ENCODE measurements at places on chromosomes 5 and 9.

DNA sequence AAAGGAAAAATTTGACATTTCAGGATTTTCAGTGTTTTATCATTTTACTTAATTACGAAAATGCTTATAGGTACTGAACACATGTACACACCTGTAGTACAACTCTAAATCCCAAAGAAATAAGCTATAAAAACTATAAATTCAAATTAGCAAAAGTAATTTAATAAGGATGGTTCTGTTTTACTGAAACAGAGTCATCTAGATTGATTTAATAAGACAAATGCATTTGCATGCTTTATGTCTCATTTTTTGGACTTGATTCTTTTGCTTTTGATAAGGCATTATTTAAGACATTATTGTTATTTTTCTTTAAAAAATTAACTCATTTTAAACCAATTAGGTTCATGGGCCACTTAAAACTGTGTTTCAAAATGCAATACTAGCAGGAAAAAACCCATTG lies 201.2 kb downstream of the PIK3R1 start:
- no peak for DNase-seq

- no peak for DNase-seq
These were observed 55.6 kb upstream of the COL5A1 start for GRCh38 chr9:134585746-134586706.

- DNase-seq, result no peak
These were observed 496.1 kb downstream of the NFIB start for GRCh38 chr9:13817754-13818278.

- no peak for DNase-seq
These were observed 361.1 kb upstream of the NUDT12 start for GRCh38 chr5:103923616-103924168.

- DNase-seq, result no peak
These were observed 69.4 kb upstream of the GAS1 start for GRCh38 chr9:87016681-87017080.

- no peak for DNase-seq
These were observed 179.1 kb upstream of the FBXL7 start for GRCh38 chr5:15320871-15321270.

DNA sequence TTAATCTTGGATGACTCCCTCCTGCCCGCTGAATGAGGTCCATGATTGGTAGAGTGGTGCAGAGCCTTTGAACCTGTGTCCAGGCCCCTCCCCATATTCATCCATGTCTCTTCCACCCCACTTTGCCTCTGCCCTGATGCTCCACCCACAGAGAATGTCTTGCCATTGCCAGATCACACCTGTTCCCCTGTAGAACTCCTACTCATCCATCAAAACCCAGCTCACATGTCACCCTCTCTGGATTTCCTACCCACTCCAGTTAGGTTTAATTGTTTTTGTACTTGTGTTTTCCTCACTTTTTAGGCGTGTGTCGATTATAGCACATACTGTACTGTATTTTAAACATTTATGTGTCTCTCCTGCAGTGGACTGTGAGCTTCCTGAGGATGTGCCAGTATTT lies 107.0 kb upstream of the CTSL start:
- DNase-seq, result no peak

DNA sequence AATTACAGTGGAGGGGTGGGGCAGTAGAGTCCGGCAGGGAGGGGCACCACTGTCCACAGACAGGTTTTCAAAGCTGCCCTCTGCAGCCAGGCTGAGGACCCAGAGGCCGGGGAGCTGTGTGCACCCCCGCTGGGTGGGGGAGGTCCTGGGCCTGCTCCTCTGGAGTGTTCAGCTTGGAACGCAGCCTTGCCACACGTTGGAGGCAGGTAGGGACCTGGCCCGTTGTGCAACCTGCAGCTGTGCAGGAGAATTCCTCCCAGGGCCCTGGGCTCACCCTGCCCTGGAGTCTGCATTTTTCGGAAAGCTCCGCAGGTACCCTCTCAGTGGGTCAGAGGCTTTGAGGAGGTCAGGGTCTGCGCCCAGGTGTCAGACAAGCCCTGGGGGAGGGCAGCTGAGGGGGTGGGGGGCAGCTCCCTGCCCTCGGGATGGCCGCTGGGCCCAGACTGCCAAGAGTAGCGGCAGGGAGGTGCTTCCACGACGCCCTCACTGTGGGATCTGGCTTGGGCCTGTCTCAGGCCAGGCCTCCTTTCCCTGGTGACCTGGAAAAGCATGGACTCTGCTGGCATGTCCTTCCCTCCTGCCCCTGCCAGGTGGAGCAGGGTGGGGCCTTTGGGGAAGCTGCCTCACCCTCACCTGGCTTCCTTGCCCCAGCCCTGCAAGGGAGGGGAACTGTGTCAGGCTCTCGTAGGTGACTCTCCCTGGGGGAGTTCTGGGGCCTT lies 29.5 kb downstream of the RXRA start:
- no peak for DNase-seq

DNA sequence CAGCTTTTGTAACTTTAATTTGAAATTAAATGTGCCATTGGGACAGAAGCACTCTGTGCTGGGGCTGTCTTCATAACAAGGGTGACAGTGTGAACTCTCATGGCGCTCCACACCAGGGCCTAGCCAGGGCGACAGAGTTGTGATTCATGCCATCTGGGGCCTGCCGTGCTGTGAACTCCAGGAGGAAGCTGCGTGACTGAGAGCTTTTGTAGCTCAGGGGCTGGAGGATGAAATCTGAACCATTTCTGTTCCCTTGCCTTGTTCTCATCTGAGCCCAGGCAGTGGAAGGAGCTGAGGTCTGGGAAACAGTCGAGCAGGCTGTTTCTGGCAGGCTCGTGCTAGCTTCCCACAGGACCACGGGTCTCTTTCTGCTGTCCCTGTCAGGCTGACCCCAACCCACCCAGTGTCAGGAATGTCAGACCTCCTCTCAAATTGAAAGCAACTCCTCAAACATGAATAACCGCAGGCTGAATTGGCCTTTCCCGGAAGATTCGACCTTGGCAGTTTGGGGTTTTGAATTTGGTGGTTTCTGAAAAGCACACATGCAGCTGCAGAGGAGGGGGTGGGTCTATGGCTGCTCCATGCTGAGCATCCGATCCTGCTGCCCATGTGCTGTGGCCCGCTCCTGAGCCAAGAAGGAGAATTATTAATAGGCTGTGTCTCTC lies 69.2 kb upstream of the RPS23 start:
- no peak for DNase-seq

DNA sequence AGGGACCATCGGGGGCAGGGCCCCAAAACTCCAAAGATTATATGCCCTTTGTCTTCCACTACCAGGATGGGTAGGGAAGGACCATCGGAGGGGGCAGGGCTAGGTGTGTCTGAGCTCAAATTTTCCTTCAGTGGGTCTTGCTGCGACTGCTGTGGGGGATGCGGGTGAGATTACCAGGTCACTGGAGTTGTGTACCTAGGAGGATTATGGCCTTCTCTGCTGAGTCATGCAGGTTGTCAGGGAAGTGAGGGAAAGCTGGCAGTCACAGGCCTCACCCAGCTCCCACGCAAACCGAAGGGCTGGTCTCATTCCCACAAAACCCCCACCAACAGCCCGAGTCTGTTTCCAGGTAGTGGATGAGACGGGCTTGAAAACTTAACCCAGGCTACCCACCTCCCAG lies 489.4 kb downstream of the ZNF608 start:
- no peak for DNase-seq

DNA sequence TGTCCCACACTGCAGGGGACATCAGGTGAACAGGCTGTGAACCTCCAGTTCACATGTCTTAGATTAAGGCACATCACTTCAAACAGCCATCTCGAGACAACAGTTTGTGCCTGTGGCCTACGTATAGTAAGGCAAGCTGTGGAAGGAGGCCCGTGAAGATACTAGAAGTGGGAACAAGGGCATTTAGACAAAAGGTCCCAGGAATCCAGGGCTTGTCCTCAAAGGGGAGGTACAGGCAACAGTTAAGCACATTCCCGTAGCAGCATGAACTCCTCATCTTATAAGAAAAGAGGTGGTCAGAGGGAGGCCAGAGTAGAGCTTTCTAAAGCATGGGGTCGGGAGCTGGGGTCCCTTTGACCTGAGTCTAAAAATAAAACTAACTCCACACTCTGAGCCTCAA lies 122.5 kb upstream of the TRPM3 start:
- no peak for DNase-seq

GRCh38 chr5:34539183-34539582 lies 116.9 kb upstream of the RAI14 start:
- no peak for DNase-seq

DNA sequence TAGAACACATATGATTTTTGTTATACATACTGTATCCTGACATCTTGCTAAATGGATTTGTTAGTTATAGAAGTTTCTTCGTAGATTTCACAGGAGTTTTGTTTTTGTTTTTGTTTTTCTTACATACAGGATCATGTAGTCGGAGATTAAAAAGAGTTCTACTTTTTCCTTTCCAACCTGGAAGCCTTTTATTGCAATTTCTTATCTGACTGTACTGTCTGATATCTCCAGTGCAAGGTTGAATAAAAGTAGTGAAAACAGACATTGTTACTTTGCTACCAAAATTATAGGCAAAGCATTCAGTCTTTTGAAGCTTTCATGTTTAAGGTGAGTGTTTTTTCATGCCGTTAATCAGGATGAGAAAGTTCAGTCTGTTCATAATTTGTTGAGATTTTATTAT lies 117.4 kb upstream of the PRSS3 start:
- DNase-seq, result no peak

DNA sequence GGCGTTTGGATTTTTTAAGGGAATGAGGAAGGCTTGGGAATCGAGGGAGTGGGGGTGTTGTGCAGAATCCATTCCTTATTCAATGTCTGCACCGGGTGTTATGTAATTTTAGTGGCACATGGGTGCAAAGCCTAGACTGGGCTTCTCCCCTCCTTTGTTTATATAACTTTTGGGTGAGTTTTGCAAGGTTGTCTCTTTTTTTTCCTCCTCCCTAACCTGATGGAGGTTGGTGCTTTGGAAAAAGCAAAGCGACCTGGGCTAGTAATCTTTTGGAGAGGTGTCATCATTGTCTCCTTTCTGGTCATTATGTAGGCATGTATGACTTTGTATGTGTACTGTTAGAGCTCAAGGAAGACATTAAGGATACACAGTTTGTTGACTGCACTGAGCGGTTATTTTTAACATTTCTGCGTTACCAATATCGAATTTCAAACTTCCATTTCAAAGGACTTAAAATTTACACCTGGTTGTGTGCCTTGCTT lies 3.1 kb downstream of the SMARCA2 start:
- no peak for DNase-seq

- DNase-seq, result no peak
These were observed 57.7 kb downstream of the LMX1B start for GRCh38 chr9:126671381-126671831.

DNA sequence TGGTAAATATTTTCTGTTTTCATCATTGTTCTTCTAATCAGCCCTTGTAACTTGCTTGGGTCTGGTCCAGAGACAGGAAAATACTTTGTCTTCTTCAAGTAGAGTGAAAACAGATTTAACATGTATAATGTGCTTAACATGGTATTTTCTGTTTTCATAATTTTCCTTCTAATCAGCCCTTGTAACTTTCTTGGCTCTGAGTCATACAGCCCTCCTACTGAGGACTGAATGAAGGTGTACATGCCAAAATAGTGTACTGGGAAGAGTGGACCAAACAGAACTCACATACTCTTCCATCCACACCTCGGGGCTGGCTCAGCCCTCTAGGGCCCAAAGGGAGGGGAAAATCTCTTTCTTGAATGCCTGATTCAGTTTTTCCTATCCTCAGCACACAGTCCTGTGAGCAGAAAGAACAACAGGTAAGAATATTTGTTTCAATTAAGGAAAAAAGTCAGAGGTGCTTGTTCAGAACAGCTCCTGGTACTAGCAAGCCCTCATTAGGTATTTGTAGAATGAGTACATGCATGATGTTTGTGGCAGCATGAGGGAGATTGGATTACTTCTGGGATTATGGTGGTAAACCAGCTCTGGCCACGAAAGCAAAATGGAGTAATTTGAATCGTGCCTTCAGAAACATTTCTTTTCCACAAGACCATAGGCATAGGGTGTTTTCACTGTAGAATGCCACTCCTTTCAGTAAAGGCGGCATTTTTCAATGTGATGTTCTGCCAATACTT lies 24.2 kb upstream of the MACIR start:
- DNase-seq, result no peak

- no peak for DNase-seq
These were observed 449.1 kb downstream of the PSAT1 start for GRCh38 chr9:78746010-78746409.

- no peak for DNase-seq
These were observed 17.6 kb downstream of the DMRT3 start for GRCh38 chr9:994005-994404.

- DNase-seq, result no peak
These were observed 1805.1 kb upstream of the WWC1 start for GRCh38 chr5:166486348-166486747.

DNA sequence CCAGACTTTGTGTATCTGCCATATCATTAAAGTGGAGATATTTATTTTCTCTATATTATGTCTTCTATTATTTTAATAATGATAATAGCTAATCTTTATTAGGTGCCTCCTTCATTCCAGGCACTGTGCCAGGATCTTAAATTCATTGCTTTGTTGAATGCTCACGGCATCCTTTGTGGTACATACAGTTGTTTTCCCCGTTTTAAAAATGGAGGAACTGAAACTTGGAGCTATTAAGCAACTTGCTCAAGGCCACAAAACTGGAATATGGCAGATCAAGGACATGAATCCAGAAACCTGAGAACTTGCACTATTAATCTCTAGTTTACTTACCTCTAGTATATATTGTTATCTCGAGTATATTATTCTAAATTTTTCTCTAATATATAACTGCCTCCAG lies 41.5 kb upstream of the PPP3R2 start:
- no peak for DNase-seq

DNA sequence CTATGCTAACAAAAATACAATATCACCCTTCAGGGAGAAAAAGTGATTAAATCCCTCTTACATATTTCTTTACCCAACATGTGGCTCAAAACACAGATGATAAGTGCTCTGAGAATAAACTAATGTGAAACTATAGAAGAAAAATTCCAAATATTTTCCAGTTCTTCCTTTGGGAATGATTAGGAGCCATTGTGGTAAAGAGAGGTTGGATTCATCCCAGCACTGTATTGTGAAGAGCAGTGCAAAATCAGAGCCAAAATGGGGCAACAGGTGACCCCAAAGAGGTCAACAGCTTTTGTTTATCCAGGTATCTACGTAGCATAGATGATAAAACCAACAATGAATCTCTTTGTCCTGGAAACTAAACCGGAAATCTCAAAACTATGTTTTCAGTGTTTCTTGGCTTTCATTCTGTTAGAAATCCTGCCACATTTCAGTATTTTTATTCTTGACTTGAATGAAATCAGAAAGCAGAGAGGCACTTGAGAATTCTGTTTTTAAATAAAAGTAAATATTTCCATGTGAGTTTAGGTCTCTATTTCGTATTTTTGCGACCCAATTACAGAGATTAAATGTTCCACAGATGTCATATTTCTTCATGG lies 120.4 kb upstream of the FST start:
- no peak for DNase-seq

- no peak for DNase-seq
These were observed 127.5 kb downstream of the SH3GL2 start for GRCh38 chr9:17706347-17706746.
